ENCODE measurements at places on chromosomes 5 and 9.

DNA sequence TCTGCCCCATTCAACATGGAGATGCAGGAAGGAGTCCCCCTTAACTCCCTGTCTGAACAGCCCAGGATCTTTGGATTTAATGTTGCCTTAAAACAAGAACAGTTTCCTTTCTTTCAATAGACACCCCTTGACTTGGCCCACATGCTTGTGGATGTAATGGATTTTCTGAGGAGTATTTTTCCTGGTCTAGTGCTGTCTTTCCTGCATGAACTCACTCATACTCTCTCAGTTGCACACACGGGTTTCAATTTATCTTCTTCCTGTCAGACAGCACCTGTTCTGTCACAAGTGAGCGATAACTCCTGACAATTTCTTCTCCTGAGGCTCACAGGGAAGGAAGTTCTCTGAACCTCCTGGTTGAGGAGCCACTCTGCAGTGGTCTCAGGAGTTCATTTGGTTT lies 85.1 kb downstream of the ACER2 start:
- no peak for DNase-seq

- no peak for DNase-seq
Observed at GRCh38 chr5:60945813-60946187, 795 bp downstream of the NDUFAF2 start.

- no peak for DNase-seq
Observed at GRCh38 chr9:73680831-73681230, 529.2 kb downstream of the ANXA1 start.

- no peak for DNase-seq
Observed at GRCh38 chr9:123336449-123336848, 19.5 kb upstream of the CRB2 start.

DNA sequence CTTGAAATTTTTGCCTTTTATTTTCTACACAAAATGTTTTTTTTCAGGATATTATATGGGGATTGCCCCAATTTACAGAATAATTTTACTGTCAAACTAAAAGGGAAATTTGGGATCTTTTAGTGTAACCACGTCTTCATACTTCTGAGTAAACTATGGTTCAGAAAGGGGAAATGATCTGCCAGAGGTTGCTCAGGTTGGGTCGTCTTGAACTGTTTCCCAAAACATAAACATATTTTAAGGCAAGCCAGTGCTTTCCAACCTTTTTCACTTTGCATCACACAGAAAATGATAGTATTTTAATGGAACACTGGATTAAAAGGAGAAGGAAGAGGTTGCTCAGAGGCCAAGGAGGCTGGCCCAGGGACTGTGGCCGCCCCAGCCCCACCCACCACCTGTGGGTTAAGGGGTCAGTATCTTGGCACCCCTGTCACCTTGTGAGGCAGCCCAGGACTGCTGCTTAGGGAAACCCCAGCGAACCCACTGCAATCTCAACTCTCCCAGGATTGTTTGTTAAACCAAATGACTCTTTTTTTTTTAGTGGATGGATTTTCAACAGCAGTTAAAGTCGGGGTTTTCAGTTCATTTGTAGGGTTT lies 142.7 kb upstream of the DHFR start:
- DNase-seq, result no peak

DNA sequence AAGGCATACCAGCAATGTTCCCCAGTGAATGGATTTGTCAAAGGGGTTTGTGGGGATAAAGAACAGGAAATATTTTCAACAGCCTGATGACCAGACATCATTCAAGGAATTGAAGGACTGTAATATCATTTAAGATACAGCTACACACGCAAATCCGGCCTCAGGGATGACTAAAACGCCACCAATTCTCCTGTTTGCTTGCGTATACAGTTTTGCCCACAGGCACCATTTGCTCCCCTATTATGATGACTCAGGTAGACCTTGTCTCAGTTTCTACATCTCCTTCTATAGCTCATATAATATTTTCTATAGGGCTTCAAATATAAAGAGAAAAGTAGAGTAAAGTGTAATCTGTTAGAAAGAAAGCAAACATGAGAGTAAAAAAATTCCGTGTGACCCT lies 29.7 kb upstream of the ITGA1 start:
- DNase-seq, result no peak

GRCh38 chr9:74444369-74444768 lies 52.8 kb upstream of the RORB start:
- no peak for DNase-seq

DNA sequence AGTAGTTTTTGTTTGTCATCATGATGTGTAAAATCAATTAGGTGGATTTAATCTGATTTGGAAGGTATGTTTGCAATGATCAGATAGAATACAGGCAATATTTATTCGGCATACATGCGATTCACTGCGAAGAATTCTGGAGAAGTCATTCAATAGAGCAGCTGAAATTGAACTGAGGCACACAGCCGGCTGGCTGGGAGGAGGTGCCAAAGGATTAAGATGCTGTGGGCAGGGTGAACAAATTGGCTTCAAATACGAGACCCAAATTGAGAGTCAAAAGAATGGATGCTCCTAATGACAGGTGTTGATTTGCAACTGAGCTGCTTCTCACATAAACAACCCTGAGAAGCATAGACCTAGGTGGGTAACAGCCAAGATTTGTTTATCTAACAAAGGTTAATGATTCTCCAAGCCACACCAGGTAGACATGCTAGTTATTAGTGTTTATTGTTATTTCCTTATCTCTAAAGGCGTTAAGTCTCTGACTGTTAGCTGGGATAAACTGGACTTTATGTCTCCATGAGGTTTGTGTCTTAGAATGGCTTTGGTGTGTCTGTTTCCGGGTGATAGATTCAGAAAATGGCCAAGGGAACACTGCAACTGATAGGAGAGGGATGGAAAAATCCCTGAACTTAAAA lies 55.3 kb upstream of the CLINT1 start:
- no peak for DNase-seq

Measured in SHP77 treated with DMSO at 0.1 percent for 48 hours (cell line).